ENCODE measurements at places on chromosomes 2 and 18. TPM values are rescaled to one million over a fixed set of nuclear protein-coding genes. Genes with fewer than 3 reads are reported as not detected.

- no peak for DNase-seq
Measured at GRCh38 chr18:6807515-6808257, 78.2 kb downstream of the ARHGAP28 start.

DNA sequence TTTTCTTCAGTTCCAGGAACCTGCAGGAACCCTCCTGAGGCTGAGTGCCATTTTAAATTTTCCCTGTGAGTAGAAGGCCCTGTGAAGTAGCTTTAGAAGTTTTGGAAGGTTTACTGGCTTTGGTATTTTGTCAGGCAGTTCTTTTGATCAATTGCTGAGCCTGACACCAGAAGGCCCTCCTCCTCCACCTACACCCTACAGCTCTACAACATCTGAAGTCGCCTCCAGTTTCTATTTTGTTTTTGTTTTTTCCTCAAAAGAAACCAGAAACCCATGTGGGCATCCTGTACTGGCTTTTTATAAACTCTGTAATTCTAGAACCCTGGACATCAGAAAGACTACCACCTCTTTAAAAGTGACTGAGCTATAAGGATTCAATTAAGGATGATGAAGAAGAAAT lies 153.7 kb downstream of the NRXN1 start:
- no peak for DNase-seq

GRCh38 chr2:149767516-149767974 lies 180.0 kb upstream of the MMADHC start:
- DNase-seq: peak; percentile 75

RTP5 gene
- not detected for total RNA-seq
